ENCODE measurements at places on chromosomes 13 and 19.
A peak's percentile ranks its signal among the peaks of the same experiment; 100 is the strongest.

GRCh38 chr19:10191347-10191746 lies 3.4 kb downstream of the DNMT1 start:
- DNase-seq: no peak

DNA sequence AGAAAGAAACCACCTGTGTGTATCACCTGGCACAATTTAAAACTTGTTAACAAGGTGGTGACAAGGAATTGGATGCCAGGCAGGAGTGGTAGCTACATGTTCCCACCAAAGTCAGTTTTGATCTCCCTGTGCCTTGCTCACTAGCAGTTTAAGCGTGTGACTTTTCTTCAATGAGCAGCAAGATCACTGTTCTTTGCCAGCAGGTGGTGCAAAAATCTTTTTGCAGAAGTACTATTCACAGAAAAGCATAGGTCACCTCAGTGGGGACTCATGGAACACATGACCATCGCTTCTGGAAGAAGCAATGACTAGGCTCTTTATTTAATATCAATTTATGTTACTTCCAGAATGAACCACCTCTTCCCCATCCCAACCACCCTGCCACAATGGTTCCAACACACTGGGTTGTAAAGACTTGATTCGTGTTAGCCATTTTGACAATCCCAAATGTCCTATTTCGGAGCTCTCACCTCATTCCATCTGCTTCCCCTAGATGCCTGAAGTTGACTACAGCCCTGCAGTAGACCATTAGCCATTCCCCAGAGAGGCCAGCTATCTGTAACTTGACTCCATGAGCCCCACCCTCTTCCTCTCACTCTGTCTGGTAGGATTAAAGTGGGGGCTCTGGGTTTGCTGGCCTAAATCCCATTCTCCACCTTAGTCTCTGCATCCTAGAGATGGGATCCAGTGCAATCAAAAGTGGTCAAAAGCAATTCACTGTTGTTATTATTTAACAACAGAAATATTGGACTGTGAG lies 59.1 kb upstream of the TNFRSF19 start:
- DNase-seq: no peak

GRCh38 chr13:99237981-99238662 lies 20.1 kb downstream of the GPR18 start:
- no peak for DNase-seq

GRCh38 chr13:91142572-91142971 lies 204.9 kb upstream of the MIR17HG start:
- peak; percentile 74 for DNase-seq

DNA sequence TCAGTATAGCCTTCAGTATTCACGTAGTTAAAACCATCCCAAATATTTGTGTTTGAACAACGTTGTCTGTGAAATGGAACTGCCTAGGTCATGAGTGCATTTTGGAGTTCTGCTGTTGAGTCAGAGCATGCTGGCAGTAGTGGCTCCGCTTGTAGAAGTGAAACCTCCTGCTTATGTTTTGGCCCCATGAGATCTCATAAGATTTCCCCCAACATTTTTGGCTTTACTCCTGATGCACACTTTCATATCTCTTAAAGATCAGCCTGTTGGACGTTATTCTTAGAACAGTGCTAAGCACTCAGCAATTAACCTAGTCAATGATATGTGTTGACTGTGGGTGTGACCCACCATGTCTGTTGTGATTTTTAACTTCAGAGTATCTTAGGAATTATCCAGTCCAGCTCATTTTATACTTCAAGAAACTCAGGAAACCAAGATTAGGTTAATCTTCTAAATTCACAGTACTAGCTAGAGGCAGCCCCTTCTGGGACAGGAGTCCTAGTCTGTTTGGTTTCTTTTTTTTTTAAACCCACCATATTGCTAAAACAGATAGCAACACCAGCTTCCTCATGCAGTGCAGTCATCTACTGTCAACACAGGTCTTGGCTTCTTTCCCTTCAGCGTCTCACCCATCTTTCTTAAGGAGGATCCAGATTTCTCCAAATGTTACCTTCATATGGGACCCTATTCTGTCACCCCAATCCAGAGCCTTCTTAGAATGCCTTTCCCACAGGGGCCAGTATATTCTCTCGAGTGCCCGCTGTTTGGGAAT lies 26.2 kb downstream of the RAP2A start:
- DNase-seq: no peak

GRCh38 chr19:2413159-2413558 lies 14.2 kb downstream of the TIMM13 start:
- no peak for DNase-seq

- no peak for DNase-seq
These were observed 128.8 kb downstream of the STK24 start for GRCh38 chr13:98447881-98448641.

- peak; percentile 67 for DNase-seq
These were observed 14.9 kb downstream of the ARID3A start for GRCh38 chr19:940591-941291.

GRCh38 chr13:42116225-42116624 lies 67.8 kb downstream of the DGKH start:
- DNase-seq: no peak

- DNase-seq: no peak
These were observed 283.0 kb downstream of the DNAJC15 start for GRCh38 chr13:43306372-43306771.

GRCh38 chr19:42201489-42202289 lies 15.8 kb downstream of the DEDD2 start:
- DNase-seq: no peak

- peak; percentile 61 for DNase-seq
These were observed 44.3 kb upstream of the ENOX1 start for GRCh38 chr13:43831088-43831487.

- no peak for DNase-seq
These were observed 1202.8 kb downstream of the DIAPH3 start for GRCh38 chr13:58960888-58961287.

- no peak for DNase-seq
These were observed 103.4 kb downstream of the FRY start for GRCh38 chr13:32135056-32135390.

- no peak for DNase-seq
These were observed 39.4 kb downstream of the ZNF136 start for GRCh38 chr19:12202250-12202649.

GRCh38 chr19:35470128-35470527 lies 20.1 kb downstream of the KRTDAP start:
- no peak for DNase-seq

DNA sequence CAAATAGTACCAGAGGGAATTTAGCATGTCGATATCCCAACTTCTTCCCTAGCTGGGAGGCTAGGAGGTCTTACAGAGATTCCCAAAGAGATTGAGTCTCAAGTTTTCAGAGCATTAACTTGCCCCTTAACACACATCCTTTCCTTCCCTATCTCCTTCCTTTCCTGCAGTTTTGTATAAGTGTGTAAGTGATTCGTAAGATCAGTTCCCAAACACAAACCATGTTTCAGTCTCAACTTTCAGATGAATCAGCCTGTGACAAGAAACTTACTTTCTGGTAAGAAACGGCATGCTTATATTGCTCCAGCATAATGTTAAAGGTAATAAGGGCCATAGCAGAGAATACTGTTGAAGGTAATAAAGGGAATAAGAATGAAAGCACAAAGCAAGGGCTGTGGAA lies 472.2 kb downstream of the LIG4 start:
- DNase-seq: no peak

GRCh38 chr13:103539721-103540381 lies 473.6 kb upstream of the SLC10A2 start:
- no peak for DNase-seq

DNA sequence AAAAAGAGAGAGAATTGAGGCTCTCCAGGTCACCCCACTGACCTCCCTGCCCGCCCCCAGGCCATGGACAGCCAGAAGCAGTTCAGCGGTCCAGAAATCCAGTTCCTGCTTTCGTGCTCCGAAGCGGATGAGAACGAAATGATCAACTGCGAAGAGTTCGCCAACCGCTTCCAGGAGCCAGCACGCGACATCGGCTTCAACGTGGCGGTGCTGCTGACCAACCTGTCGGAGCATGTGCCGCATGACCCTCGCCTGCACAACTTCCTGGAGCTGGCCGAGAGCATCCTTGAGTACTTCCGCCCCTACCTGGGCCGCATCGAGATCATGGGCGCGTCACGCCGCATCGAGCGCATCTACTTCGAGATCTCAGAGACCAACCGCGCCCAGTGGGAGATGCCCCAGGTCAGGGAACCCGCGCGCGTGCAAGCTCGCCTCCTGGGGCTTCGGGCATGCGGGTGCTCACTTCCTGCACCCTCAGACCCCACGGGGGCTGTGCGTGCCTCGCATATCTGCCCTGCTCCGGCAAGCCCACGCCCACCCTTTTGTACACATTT lies 56.6 kb downstream of the MAP4K1 start:
- no peak for DNase-seq

DNA sequence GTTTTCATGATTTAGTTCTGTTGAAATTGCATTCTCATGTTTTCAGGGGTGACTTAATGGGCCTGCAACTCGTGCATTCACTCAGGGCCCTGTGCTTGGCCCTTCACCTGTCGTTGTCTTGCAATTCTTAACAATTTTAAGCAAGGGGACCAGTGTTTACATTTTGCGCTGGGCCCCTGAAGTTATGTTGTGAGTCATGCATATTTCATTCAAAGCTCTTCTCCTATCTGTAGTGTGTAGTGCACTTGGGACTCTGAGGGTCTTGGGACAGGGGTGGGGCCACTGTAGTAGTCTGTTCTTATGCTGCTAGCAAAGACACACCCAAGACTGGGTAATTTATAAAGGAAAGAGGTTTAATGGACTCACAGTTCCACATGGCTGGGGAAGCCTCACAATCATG lies 211.2 kb upstream of the RXFP2 start:
- no peak for DNase-seq

DNA sequence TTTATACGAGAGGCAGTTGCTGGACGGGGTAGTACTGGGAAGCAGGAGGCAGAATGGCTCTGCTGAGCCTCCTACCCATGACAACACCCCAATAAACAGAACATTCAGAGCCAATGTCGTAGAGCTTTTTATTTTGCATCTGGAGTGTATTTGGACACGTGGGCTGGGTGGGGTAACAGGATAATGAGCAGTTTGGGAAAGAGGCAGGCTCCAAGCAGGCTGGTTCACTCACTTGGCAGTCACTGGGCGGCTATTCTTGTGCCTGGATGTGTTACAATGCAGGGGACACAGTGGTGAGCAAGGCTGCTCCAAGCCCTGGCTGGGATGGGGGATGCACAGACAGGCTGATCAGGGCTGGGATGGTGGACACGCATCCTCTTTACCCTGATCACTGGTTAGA lies 9.5 kb downstream of the ACTMAP start:
- no peak for DNase-seq

DNA sequence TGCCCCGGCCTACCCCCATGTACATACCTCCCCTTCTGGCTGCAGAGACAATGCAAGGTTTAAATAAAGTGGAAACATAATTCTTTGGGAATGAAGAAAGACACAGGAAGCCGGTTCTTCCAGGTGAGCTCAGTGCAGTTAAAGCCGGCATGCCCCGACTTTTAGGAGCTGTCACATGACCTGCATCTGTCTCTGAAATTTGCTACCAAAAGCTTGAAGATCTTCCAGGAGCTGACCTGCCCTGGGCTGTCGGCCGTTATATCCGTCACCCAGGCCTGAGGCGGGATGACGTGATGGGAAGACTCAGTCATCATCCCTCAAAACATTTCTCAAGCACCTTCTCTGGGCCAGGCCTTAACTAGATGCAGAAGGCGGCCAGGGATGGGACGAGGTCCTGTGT lies 10.3 kb downstream of the RAB8A start:
- DNase-seq: no peak

- DNase-seq: peak; percentile 53
These were observed 4.4 kb upstream of the KCNN4 start for GRCh38 chr19:43784981-43785808.

DNA sequence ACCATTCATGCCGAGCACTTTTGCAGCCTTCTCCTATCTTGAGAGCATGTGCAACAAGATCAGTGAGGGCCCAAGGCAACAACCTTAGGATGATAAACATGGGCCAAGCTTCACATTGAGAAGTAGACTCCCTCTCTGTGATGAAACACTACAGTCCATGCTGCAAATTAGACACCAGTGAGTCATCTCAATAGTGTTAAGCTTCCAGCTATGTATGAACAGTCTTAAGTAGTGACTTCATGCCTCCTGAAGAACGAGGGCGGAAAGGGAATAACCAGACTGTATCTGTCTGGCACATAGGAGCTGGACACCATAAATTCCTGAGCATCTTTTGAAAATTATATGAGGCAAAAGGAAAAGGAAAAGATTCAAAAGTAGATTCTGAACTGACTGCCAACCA lies 309.9 kb upstream of the SLITRK1 start:
- DNase-seq: peak; percentile 99

GRCh38 chr13:112724788-112725345 lies 35.0 kb downstream of the ATP11A start:
- no peak for DNase-seq

GRCh38 chr19:54518844-54519243 lies 16.2 kb downstream of the LAIR2 start:
- peak; percentile 63 for DNase-seq

GRCh38 chr19:43798546-43799409 lies 3.5 kb downstream of the LYPD5 start:
- peak; percentile 76 for DNase-seq

DNA sequence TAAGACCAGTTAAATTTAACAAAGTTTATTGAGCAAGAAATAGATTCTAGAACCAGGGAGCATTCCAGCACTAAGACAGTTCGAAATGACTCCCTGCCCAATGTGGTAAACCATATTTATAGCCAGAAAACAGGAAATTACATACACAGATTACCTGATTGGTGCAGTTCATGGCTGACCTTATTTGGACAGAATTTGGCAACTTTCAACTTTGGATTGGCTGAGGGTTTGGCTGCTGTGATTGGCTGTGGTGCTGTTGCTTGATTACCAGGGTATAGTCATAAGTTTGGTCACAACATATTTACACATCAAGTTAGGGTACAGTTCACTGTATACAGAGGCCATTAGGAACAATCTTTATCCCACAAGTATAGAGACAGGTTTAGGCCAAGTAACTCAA lies 984.8 kb upstream of the MIR17HG start:
- no peak for DNase-seq

Data from NCI-H226 (cell line).